ENCODE measurements at places on chromosomes 3 and 15. TPM values are rescaled to one million over a fixed set of nuclear protein-coding genes. Genes with fewer than 3 reads are reported as not detected.

- DNase-seq, result no peak
Measured at GRCh38 chr15:47998619-47999019, 122.2 kb upstream of the SLC24A5 start.

GRCh38 chr3:53005854-53006513, 39.9 kb downstream of the SFMBT1 start:
- no peak for DNase-seq

DNA sequence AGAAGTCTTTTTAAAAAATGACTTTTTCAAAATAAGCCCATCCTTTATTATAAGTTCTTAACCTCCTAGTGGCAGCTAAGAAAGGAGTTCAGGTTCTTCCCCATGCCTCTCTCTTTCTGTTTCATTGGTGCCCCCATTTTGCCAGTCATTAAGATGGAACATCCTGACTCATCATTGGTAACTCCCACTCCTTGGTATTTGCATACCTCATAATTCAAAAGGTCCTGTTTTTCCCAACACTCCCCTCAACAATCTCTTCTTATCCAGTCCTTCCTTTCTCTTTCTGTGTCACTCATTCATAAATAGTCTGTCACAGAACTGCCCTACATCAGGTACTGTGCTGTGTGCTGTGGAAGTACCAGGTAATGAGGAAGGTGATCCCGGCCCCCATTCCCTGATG, 394.0 kb downstream of the FOXP1 start:
- DNase-seq, result no peak

Gene ZNF80
- not detected for total RNA-seq

- no peak for DNase-seq
Measured at GRCh38 chr15:40600956-40601355, 6.9 kb downstream of the KNL1 start.

GRCh38 chr3:11140713-11141104, 13.6 kb upstream of the HRH1 start:
- DNase-seq, result no peak

- no peak for DNase-seq
Measured at GRCh38 chr15:93067649-93068085, 21.3 kb downstream of the RGMA start.

- DNase-seq, result no peak
Measured at GRCh38 chr15:81155375-81156218, 21.5 kb downstream of the CFAP161 start.

- no peak for DNase-seq
Measured at GRCh38 chr15:32935139-32935538, 217.3 kb downstream of the GREM1 start.

Gene MYLK
- 0.68 TPM for total RNA-seq

- DNase-seq, result no peak
Measured at GRCh38 chr15:62453981-62454380, 288.9 kb upstream of the C2CD4B start.

Gene GTF2A2
- 237 TPM for total RNA-seq

Gene LDHAL6B
- not detected for total RNA-seq

DNA sequence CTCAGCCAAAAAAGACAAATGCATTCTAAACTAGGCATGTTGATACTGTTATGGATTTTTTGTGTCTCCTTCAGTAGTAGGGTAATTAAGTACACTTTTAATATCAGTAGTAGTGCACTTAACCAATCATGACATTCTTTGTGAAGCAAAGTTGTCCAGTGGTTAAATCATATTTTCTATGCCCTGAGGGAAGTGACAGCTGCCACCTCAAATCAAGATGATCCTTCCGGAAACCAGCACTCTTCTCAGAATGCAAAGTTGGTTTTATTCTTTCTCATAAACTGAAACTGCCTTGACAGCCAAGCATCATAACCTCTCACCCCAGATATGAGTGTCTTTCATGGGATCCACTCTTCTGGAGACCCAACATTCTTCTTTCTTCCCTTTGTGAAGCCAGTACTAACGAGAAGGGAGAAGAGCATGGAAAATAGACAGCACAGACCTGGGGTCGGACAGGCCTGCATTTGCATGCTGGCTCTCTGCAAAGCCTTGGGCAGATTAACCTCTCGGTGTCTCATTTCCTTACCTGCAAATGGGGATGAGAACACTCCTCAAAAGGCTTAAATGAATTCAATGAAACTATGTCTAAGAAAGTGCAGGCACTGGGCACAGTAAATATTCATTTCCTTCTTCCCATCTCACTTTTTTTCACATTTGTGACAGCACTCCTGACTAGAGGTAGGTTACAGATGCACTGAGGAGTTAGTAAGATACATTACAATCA, 13.2 kb downstream of the AAGAB start:
- no peak for DNase-seq

GRCh38 chr3:106628407-106628806, 748.8 kb upstream of the CCDC54 start:
- DNase-seq, result no peak

Gene ZNF106
- 41.4 TPM for total RNA-seq

- no peak for DNase-seq
Measured at GRCh38 chr15:50247819-50248655, 17.5 kb downstream of the HDC start.

DNA sequence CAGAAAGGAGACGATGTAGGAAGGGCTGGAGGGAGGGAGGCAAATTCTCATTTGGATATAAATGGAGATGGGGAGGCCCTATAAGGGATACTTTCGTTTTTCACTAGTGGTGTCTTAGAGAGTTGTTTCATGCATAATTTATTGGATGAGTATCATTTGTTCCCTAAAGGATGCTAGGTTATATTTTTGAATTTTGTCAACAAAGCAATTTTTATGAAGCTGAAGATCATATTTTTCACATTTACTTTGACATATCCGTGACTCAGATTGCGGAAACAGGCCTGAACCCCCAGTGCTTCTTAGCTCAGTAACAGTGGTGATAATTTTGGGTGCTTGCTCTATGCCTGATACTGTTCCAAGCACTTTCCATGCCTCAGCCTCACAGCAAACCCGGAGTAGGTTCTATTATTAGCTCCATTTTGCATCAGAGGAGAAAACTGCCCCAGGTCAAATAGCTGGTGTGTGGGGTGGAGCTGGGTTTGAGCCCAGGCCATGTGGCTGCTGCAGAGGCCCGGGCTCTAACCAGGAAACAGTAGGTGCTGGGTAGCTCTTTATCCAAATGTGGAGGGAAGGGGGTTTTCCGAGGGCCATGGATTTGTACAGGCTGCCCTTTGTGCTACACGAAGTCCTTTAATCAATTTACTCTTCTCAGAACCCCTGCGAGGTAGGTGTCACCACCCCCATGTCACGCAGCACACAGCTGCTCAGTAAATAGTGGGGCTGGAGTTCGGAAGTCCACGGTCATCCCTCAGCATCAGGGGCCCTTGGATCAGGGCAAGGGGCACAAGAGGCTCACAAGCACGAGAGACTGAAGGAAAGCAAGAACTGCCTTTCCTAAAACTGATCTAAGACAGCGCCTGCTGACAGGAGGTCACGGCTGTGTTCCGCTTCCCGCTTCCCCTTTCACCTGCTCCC, 99.1 kb downstream of the SLC49A4 start:
- no peak for DNase-seq

GRCh38 chr15:74338676-74339075, 28.8 kb downstream of the CYP11A1 start:
- no peak for DNase-seq

GRCh38 chr15:46901001-46901400, 816.3 kb upstream of the SEMA6D start:
- DNase-seq, result no peak

Gene PDZRN3
- 0.22 TPM for total RNA-seq

GRCh38 chr3:184663756-184664155, 48.1 kb downstream of the MAGEF1 start:
- DNase-seq, result no peak

Gene ANKRD63
- total RNA-seq, result not detected

Gene HRG
- total RNA-seq, result not detected

GRCh38 chr15:101064795-101065569, 145.8 kb downstream of the LRRK1 start:
- no peak for DNase-seq

- DNase-seq, result no peak
Measured at GRCh38 chr3:167203062-167203461, 177.0 kb downstream of the ZBBX start.

GRCh38 chr3:127033786-127034185, 50.9 kb downstream of the PLXNA1 start:
- DNase-seq, result no peak

GRCh38 chr3:111723293-111724215, 128.4 kb upstream of the ZBED2 start:
- no peak for DNase-seq

- no peak for DNase-seq
Measured at GRCh38 chr15:67707520-67708283, 117.6 kb upstream of the SKOR1 start.

GRCh38 chr3:54121414-54122323, 683 bp upstream of the CACNA2D3 start:
- no peak for DNase-seq

Gene FAM162A
- total RNA-seq, result 69.1 TPM

Gene TRPM1
- not detected for total RNA-seq

Data from activated T-cell treated with anti-CD3 and anti-CD28 coated beads, Interleukin-2, amount 50 U/mL, for 4 hours (primary cell).